WTC11 (cell line): ENCODE measurements at places on chromosomes 7 and 10. TPM values are rescaled to one million over a fixed set of nuclear protein-coding genes. Genes with fewer than 3 reads are reported as not detected.

LRRD1 gene
- not detected in 3 replicates for total RNA-seq

AKAP9 gene
- 29.4 to 35.2 TPM (median 32.7 TPM) in 3 replicates for total RNA-seq

GRCh38 chr7:1674161-1675035 is 4.3 kb downstream of the ELFN1 start:
- H3K4me1 ChIP-seq = peaks cover 7% of the 10 kb centered on the region; the same call in 1 of the 2 replicates

- no peak overlapping the region for H3K27ac ChIP-seq
- no peak for DNase-seq
- peaks cover 10% of the 10 kb centered on the region for H3K4me1 ChIP-seq
- peaks cover 9% of the 10 kb centered on the region for H3K36me3 ChIP-seq
These were observed 278.1 kb upstream of the NRP1 start for GRCh38 chr10:33612551-33612950.

- H3K27ac ChIP-seq = no peak overlapping the region; the same call in 1 of the 2 replicates
- peaks cover 17% of the 10 kb centered on the region for H3K36me3 ChIP-seq
- H3K4me3 ChIP-seq = no peak overlapping the region
- no peaks in the 10 kb centered on the region for H3K27me3 ChIP-seq
- H3K4me1 ChIP-seq = 0 out of 2 replicates have a peak, but pooled peaks cover 4% of the 10 kb centered on the region
These were observed 119.4 kb downstream of the KMT2E start for GRCh38 chr7:105133358-105133757.

- H3K27me3 ChIP-seq = peaks cover 39% of the 10 kb centered on the region
- peaks cover 56% of the 10 kb centered on the region for H3K4me1 ChIP-seq
- H3K27ac ChIP-seq = no peak overlapping the region
- no peak overlapping the region for H3K4me3 ChIP-seq
These were observed 175.8 kb upstream of the PRKCQ start for GRCh38 chr10:6755781-6756460.

DNA sequence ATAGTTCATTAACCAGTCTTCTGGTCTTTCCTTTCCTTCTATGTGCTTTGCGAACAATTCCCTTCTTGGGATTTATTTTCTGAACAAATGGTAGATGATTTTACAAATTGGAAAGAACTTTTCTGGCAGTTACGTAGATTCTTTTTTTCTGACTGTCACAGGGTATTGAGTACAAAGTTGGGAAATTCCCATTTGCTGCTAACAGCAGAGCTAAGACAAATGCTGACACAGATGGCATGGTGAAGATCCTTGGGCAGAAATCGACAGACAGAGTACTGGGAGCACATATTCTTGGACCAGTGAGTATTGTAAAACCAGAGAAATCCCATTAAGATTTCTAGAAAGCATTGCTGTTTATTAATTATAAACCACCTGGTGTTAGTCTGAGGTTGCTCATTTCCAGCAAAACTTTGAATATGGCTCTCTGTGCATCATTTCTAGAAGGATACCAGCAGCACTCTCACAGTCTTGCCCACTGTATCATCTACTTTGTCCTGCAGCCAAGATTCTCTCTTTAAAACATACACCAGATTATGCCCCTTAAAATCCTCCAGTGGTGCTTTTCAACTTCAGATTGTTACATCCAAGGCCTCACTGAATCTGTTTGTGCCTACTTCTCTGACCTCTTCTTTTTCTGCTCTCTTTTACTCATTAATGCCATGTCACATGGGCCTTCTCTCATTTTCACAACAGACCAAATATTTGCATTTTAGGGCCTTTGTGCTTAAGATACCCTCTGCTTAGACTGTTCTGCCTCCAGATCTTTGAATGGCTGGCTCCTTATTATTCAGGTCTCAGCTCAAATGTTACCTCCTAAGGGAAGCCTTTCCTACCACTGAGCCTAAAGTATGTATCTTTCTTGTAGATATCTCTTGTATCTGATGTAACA is 27.0 kb downstream of the DLD start:
- peaks cover 60% of the 10 kb centered on the region for H3K36me3 ChIP-seq
- no peak for DNase-seq
- no peaks in the 10 kb centered on the region for H3K27me3 ChIP-seq
- no peaks in the 10 kb centered on the region for H3K4me1 ChIP-seq

GRCh38 chr10:78904196-78904595 is 164.6 kb upstream of the ZMIZ1 start:
- peaks cover 2% of the 10 kb centered on the region; the same call in 1 of the 2 replicates for H3K27me3 ChIP-seq
- no peaks in the 10 kb centered on the region for H3K36me3 ChIP-seq
- H3K27ac ChIP-seq = no peak overlapping the region
- DNase-seq = no peak
- no peak overlapping the region for H3K4me3 ChIP-seq

DNA sequence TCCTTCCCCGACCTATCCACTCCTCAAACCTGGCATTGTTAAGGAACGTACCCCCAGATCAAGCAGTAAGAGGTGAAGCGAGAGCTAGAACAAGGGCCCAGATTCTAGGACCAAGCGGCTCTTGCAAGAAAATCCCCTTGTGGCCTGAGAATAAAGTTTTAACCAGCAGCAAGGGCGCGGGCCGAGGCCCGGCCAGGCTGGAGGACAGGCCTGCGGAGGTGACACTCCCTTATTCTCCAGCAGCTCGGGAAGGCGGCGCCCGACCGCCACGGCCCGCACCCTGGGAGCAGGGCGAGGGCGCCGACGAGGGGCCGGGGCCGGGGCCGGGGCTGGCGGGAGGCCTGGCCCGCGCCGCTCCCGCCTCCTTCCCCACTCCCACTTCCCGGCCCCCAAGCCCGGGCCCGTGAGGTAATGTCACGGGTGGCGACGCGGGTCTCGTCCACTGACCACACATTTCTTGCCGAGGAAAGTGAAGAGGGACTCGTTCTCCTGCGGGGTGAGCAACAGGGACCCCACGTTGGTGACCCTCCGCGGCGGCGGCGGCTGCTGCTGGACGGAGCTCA is 551 bp downstream of the WASL start:
- H3K27me3 ChIP-seq = no peaks in the 10 kb centered on the region
- H3K4me1 ChIP-seq = peaks cover 66% of the 10 kb centered on the region
- H3K4me3 ChIP-seq = peak overlapping the region; percentile 97

- H3K4me3 ChIP-seq = no peak overlapping the region
- H3K36me3 ChIP-seq = peaks cover 58% of the 10 kb centered on the region
- no peak overlapping the region for H3K27ac ChIP-seq
- no peaks in the 10 kb centered on the region for H3K4me1 ChIP-seq
- peaks cover 19% of the 10 kb centered on the region for H3K27me3 ChIP-seq
These were observed 84.9 kb downstream of the TCERG1L start for GRCh38 chr10:131226446-131227162.

DNA sequence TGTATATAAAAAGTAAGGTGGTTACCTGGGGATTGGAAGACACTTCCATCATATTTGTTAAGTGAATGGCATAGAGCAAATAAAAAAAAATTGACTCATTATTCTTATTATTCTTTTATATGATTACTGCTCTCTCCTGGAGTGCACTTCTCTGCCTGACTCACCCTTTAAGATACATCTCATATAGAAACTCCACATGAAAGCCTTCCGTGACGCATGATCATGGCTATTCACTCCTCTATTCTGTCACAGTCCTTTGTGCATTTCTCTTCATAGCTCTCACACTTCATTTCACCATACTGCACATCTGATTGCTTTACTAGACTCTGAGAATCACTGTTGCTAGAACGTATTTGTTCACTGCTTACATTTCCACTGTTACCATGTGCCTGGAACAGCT is 597.3 kb downstream of the CNTNAP2 start:
- no peaks in the 10 kb centered on the region for H3K36me3 ChIP-seq
- no peaks in the 10 kb centered on the region for H3K27me3 ChIP-seq
- H3K27ac ChIP-seq = no peak overlapping the region
- no peaks in the 10 kb centered on the region for H3K4me1 ChIP-seq
- DNase-seq = no peak

DNA sequence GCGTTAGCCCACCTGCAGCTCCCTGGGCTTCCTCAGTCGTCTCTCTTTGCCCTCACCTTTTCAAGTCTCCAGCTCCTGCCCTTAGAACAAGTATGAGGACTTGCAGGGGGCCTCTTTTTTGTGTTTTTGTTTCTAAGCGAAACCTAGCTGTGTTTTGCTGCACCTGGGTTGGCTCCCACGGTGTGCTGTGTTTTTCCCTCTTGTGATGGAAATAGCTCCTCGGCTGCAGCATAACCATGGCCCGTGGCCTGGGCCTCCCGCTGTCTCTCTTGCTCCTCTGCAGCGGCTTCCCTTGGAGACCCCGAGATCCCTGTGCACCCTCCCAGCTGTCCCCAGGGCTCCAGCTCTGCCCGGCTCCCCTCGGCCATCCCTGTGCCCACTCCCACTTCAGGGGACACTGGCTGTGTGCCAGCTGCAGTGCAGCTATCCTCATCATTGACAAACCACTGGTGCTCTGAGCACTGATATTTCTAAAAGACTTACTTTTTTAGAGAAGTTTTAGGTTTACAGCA is 75.6 kb upstream of the TCERG1L start:
- H3K27me3 ChIP-seq = peaks cover 6% of the 10 kb centered on the region; the same call in 1 of the 2 replicates
- H3K4me1 ChIP-seq = no peaks in the 10 kb centered on the region
- no peak for DNase-seq
- peaks cover 55% of the 10 kb centered on the region for H3K36me3 ChIP-seq
